Left renal pelvis (tissue), 4 donors: ENCODE measurements at places on chromosomes 1 and 21.

DNA sequence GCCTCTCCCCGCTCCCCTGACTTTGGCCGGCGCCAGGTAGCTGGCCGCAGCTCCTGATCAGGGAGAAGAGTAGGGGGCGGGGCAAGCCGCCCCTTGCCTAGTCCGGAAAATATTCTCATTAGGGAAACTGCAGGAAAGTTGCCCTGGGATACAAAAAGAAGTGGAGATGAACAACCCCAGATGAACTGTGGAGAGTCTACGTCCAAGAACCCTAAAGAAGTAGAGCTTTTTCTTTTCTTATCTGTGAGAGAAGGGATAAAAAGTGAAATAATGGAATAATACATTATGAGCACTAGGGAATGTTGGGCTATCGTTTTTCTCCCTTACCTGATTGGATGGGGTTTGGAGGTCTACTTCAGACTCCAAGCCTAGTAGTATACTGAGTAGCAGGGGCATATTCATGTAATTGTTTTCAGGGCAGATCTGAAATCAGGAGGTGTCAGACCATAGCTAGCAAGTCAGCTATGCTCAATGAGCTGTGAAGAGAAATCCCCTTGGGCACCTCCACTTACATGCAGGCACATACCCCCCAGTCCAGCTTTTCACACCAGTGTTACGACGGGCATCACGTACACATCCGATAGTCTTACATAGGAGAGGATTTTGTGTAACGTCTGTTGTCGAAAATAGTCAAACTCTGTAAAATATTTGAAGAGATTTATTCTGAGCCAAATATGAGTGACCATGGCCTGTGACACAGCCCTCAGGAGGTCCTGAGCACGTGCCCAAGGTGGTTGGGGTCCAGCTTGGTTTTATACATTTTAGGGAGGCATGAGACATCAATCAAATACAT lies 1.7 kb upstream of the DUSP10 start:
- peak; percentile 23 for DNase-seq

DNA sequence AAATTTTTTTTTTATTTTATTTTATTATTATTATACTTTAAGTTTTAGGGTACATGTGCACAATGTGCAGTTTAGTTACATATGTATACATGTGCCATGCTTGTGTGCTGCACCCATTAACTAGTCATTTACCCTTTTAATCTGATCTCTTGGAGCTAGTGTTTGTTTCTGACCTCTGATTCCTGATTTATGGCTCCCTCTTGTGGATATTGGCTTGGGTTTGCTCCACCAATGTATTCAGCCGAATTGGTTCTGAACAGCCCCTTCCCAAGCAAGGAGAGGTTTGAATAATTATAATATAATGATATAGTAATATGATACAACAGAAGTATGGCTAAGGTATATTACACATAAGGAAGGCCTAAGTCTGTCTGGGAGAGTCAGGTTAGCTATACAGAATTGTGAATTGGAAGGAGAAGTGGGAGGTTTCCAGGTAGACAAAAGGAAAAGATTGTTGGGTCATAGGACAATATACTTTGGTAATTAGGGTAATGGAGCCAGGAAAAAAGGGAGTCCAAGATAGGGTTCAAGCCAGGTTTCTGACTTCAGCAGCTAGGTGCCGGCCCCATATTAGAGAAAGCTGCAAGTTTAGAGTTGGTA lies 53.1 kb upstream of the HMCN1 start:
- DNase-seq, result no peak

GRCh38 chr21:27636656-27637055 lies 669.8 kb upstream of the ADAMTS5 start:
- no peak for DNase-seq

DNA sequence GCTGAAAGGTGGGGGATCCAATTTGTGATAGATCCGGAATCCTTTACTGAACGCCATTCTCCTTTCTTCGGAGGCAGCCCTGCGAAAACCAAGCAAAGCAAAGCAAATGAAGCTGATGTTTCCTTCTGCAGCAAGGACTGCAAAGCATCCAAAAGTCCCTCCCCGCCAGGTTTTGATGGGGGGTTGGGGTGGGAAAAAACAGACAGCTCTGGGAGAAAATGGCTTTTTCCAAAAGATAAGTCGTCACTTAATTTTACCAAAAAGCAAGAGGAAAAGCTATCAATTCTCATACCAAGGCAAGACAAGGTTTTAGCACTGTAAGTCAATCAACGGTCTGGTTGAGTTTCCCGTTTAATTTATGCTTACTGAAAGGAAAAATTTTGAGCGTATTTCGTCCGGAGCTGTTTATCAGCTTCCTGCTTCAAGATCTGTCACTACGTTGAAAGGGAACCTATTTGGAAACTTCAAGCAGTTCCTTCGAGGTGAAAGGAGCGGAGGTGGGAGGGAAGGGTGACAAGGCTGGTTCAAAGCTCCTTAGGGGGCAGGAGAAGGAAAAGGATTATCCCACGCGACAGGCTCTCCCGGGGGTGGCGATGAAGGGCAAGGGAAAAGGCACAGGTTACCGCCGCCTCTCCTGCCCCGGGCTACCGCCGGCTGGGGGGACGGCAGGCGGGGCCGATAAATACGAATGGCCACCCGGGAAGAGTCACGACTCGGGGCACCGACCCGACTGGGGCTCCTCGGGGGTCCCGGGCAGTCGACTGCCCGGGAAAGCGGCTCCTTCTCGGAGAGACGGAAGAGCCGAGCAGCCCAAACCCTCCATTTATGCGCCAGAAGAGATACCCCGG lies 750 bp downstream of the SYNJ1 start:
- DNase-seq, result peak; percentile 25

GRCh38 chr21:46664316-46664995 lies 29.0 kb downstream of the PRMT2 start:
- no peak for DNase-seq

DNA sequence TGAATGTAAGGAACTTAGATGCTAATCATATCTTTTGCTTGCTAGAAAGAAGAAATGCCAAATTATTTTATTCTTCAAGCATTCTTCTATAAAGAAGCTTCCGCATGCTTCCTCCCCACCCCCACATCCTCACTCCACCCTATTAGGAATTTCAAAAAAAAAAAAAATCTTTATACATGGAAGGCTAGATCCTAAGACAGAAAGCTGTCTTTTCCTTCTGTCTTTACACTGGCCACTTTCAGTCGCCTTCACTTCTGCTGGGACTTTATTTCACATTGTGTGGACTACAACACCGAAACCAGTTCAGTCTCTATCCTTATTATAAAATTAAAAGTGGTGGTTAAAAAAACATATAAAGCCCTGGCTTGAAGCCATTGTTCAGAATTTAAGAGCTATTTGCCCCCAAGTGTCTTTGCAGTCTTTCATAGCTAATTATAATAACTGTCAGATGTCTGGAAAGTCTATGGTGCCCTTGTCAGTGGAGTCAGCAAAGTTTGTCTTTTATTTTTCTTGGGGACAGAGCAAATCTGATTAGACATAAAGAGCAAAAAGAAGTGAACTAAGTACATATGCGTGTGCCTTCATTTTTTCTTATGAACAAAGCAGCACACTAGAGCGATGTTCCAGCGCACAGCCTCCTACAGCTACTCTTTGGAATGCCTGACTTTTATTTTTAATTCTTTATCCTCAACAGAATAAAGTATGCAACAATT lies 297.7 kb downstream of the PTPRC start:
- no peak for DNase-seq

GRCh38 chr21:16517383-16517782 lies 787.6 kb downstream of the USP25 start:
- DNase-seq, result no peak

- no peak for DNase-seq
Measured at GRCh38 chr1:209160230-209160629, 423.3 kb upstream of the CAMK1G start.

DNA sequence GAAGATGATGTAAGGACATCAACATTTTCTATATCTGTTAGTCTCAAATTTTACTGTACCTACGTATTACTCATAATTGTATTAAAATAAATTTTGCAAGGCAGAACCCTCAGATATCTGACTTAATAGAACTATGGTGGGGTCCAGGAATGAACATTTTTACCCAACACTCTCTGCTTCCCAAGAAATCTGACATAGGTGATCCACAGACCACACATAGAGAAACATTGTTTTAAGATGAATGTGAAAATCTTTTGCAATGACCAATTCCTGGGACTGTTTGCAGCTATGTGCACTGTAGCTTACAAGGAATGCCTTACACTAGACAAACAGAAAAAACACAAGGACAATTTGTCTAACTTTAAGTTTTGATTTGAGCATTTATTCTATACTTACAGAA lies 645.6 kb upstream of the ADGRL2 start:
- no peak for DNase-seq

DNA sequence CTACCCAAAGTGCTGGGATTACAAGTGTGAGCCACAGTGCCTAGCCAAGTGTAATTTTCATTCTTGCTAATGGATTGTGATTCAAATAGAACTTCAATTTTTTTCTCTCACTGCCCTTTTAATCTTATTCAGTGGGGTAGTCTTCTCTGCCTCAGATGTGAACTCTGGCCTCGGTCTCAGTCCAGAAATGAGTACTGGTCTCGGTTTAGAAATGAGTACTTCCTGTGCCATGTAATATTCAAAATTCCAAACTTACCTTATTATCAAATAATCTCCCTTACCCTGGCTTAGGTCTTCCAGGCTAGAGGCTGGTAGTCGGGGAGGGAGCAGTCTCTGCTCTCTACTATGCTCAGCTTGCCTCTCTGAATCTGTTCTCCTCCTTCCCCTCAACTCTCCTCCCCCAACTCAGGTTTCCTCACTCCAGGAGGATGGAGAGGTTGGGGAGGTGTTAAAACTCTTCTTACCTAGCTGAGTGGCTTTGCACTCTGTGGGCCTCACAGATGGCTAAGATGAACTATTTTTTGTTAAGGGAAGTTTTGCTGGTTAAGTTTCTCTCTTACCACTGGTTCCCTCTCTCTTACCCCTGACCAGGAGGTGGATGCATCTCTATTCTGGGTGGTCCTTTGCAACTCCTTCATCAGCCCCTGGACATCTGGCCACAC lies 4.8 kb upstream of the SLAMF9 start:
- DNase-seq, result no peak

GRCh38 chr1:109060707-109061106 lies 15.1 kb downstream of the TAF13 start:
- DNase-seq, result no peak
